LHCN-M2 (cell line): ENCODE measurements at places on chromosomes 16 and 17. TPM values are rescaled to one million over a fixed set of nuclear protein-coding genes. Genes with fewer than 3 reads are reported as not detected.
A peak's percentile ranks its signal among the peaks of the same experiment; 100 is the strongest.

GRCh38 chr16:75238853-75239541 lies 12.4 kb downstream of the BCAR1 start:
- no peak for DNase-seq

DNA sequence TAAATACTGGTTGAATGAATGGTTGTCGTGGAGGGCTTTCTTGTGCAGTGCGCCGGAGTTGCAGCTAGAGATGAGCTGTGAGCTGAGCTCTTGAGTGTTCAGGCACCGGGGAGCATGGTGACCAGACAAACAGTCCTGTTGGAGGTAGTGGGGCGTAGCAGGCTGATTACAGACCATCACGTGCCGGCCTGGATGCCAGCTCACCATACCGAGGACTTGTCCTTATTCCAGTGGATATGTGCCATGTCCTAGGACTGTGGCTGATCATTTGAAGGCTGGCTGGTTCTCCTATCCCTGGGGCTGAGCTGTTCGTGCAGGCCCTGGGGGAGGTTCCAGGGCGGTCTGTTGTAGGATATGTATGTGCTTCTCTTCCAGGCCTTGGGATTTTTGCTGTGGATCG lies 60.0 kb downstream of the ABCC1 start:
- DNase-seq: no peak

DNA sequence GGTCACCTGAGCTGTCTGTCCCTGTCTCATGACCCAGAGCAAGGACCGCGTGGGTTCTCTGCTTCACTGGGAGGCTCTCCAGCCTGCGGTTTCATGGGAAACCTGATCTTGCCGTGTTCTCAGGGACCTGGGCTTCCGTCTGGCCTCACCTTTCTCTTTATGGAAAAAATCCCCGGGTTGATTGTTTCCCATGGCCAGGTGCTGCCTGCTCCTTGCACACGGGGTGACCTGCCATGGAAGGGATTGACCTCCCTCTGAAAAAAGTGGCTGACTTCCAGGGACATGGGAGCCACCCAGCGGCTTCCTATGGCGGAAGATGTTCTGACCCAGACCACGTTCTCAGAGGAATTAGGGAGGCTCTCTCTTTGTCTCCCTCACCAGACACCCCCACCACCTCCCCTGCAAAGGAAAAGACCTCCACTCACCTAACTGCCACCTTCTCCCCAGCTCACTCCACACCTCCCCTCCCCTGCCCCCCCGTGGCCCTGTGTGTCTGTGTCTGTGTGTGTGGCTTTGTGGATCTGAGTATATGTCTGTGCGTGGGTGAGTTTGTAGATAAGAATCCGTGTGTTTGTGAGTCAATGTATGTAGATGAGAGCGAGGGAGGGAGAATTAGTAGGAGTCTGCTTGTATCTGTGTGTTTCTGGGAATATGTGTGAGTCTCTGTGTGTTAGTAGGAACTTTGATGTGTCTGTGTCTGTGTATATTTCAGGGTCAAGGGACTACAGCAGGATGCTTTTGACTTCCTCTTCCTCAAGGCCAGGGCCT lies 154.6 kb downstream of the NTN1 start:
- DNase-seq: no peak

DNA sequence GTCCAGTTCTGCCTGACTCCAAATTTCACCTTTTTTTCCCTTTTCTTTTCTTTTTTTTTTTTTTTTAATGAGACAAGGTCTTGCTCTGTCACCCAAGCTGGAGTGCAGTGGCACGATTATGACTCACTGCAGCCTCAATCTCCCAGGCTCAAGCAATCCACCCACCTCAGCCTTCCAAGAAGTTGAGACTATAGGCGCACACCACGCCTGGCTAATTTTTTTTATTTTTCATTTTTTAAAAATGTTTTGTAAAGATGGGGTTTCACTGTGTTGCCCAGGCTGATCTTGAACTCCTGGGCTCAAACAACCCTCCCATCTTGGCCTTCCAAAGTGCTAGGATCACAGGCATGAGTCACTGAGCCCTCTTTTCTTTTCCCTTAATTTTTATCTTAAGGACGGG lies 33.4 kb upstream of the RBBP6 start:
- DNase-seq: no peak

Gene TNP2
- not detected in 2 replicates for total RNA-seq

DNA sequence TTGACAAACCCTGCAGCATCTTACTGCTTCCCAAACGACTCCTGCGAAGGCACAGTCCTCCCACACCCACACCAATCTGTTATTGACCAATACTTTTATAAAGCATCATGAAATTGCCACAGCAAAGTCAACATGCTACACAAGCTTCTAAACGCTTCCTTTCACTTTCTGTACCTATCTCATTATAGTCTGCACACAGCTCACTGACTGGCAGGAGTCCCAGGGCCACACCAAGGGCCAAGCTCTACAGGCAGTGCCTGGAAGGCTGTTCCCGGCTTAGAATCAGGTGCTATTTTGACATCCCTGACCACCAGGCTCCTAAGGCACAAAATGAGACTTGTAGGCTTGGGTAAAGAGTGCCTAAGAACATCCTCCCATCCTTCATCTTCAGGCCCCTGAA lies 39.5 kb downstream of the USP7 start:
- no peak for DNase-seq

DNA sequence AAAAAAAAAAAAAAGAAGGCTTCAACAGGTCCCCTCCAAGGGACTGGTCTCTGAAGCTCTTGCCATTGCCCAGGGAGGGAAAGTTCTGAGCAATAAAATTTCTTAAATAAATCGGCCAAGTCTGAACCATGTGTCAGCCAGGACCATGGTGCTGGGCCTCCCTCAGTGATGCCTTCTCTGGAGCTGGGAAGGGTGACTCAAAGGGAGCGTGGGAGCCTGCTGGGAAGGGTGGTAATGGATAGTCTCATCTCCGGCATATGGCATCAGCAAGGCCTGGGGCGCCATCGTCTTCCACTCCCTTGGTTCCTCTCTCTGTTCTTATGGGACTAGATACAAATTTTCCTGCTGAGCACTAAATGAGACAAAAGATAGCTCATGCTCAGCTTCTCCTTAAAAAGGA lies 2.3 kb downstream of the VKORC1 start:
- peak; percentile 60 for DNase-seq

GRCh38 chr17:31900877-31901276 lies 631 bp downstream of the UTP6 start:
- peak; percentile 15 for DNase-seq

GRCh38 chr17:59423137-59423724 lies 91.8 kb downstream of the YPEL2 start:
- peak; percentile 36 for DNase-seq

Gene CORO6
- 22.1 and 41.6 TPM in 2 replicates for total RNA-seq

Gene NECAB2
- not detected in 2 replicates for total RNA-seq

- peak; percentile 20 for DNase-seq
Measured at GRCh38 chr16:24978370-24978914, 36.7 kb downstream of the ARHGAP17 start.

Gene TP53TG3C
- total RNA-seq: 1.1 TPM in 1 of 2 replicates, not detected in the other

- DNase-seq: peak; percentile 71
Measured at GRCh38 chr17:4340914-4341615, 25.4 kb downstream of the UBE2G1 start.

GRCh38 chr17:8080208-8080798 lies 7.2 kb downstream of the ALOX12B start:
- DNase-seq: no peak

DNA sequence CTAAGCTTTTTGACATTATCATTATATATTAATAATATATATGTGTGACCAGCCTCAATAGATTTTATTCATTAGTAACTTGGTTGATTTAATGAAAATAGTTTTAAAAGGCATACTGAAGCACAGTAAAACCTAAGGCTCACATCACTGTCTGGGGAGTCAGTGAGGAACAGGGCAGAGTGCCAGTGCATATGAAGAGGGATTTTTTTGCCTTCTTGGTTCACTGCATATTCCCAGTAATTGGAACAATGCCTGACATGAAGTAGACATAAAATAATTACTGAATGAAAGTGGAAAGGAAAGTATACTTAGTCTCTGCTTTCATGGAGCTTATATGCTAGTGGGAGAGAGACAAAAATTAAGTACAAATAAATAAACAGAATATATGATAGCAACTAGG lies 81.1 kb downstream of the FTO start:
- DNase-seq: no peak

DNA sequence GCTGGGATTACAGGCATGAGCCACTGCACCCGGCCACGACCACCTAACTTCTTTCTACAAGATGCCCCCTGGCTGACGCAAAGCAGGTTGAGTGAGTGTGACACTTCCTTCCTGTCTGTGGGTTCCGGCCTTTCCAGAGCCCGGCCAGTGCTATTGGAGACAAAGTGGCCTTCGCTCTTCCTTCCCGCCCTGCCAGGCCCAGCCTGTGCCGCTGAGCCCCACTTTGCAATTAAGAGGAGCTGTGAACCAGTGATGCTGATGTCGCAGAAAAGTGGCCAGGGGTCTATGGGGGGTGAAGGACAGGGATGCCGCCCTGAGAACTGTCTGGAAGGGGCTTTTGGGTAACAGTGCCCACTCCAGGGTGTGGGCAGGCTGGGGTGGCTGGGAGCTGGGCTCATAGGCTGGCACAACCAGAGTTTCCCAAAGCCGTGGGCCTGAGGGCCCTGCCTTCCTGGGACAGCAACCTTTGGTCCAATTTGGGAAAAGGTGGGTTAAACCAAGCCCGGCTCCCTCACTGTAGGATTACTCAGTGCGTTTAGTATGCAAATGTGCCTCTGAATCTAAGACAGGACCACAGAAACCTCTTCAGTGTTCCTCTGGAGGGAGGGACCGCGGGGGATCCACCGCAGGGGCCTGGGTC lies 174.9 kb downstream of the SEC14L1 start:
- no peak for DNase-seq

DNA sequence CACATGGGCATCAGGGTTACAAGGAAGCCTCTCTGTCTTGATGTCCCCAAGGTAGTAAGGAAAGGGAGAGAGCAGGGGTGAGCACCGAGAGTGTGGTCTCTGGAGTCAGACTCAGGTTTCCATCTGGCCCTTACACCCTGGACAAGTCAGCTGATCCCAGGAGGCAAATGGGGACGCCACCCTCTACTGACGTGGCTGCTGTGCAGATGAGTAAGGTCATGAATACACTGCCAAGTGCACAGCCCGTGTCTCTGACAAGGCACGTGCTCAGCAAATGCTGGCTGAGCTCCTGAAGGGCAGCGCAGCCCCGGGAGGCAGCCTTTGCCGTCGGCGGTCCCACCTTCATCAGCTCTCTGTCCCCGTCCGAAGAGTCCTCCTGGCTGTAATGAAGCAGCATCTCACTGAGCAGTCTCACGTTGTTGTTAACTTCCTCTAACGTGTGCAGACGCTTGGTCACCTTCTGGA lies 19.4 kb downstream of the GGA3 start:
- DNase-seq: peak; percentile 87

Gene CDRT15
- total RNA-seq: not detected in 2 replicates

GRCh38 chr16:64428463-64429113 lies 693.3 kb downstream of the CDH11 start:
- peak; percentile 98 for DNase-seq

Gene KCNH6
- total RNA-seq: not detected in 2 replicates

DNA sequence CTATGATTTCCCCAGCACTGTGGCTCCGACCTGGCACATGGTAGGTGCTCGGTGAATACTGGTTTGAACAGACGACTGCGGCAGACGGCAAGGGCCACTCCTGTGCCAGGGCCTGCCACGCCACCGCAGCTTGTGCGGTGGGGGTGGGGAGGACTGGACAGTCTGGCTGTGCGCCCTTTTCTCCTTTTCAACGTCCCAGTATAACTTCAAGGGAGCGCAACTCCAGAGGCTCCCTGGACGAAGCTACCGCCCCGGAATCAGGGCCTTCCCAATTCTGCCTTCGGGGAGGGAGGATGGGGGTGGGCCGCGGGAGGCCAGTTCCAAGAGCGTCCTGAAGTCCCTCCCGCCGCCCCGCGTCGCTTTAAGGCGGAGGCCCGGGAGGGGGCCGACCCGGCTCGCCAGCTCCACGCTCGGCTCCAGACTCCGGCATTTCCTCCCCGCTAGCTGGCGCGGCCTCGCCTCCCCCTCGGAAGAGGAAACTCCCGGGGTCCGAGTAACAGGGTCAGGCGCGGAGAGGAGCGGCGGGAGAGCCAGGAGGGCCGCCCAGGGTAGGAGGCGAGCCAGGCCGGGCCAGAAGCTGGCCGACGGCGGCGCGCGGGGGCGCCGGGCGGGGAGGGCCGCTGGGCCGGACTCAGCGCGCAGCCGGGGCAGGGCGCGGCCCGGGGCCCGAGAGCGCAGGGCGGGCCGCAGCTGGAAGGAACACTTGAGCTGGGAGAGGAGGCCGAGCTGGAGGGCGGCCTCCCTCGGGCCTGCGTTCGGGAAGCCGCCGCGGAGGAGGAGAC lies at the start of gene ITPRIPL2:
ITPRIPL2 (plus strand) TSS at position 388 of the 782 bp plus-strand sequence. CDS start 498 bp downstream, outside the sequence.
- peak; percentile 89 for DNase-seq
